ENCODE measurements at places on chromosomes 5 and 9.

DNA sequence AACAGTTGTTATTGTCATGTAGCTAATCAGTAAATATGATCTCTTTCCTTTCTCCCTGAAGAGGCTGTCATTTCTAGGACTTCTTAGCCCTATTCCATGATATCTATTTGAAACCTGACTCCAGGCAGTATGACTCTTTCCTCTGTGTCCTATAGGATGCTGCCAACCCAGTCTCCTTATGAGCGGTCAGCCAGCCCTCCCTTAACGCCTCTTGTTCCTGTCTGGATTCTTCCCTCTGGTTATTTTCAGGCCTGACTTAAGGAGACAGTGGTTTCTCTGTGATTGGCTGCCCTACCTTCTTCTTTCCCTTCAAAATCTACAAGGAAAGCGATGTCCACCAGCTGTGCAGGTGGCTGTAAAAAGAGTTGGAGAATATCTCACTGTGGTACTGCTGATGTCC lies 19.4 kb upstream of the C5orf63 start:
- no peak for DNase-seq

- no peak for DNase-seq
Measured at GRCh38 chr9:91776409-91777291, 173.4 kb downstream of the ROR2 start.

DNA sequence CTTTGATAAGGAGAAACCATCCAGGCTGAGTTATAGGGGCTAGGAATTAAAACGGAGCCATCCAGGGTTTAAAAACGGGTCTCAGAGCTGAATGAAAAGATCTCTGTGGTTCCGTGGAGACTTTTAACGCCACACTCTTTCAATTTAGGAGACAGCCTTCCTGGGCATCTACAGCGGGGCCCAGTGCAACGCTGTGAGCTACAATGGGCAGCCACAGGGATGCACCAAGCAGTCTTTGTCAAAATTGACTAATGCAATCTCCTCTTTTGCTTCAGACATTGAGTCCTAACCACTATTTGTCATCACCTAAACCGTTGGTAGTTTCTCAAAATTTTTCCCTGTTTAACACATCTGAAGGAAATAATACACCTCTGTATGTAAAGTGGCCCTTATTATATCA lies 96.6 kb upstream of the ABCA1 start:
- DNase-seq: no peak

GRCh38 chr9:34992376-34992951 lies 2.9 kb downstream of the DNAJB5 start:
- DNase-seq: no peak

DNA sequence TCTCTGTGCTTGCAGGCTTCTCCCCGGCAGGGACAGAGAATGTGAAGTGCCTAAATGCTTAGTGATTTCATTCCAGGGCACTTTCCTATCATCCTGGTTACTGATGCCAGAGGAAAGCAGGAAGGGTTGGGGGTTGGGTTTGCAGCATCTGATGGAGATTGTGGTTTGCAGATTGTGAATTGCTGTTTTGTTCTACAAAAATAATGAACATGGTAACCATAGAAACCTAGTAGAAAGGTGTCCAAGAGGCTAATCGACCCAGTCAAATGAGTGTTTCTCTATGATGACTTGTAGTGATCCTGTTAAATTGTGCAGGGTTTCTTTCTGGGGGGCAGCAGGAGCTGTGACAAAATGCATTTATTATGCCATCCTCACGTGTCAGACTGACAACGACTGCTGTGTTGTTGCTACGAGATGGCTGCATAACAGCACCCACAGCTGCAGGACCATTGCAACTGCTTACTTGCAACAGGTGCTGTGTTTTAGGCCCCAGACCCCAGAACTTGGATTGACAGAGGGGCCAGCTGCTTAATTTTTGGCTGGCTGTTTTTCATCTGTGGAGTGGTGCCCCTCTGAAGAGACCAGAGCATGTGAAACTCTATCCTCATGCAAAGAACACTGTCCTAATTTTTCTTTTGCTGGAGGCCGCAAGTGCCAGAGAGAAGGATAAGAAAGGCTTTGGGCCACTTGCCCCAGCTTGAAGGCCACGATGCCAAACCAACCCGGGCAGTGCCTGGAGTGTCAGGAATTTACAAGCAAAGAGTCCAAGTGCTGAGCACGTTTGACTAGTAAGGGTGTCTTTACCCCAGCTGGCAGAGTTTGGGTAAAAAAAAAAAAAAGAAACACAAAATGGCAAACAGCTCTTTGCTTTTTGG lies 397.8 kb downstream of the GADD45G start:
- DNase-seq: no peak

DNA sequence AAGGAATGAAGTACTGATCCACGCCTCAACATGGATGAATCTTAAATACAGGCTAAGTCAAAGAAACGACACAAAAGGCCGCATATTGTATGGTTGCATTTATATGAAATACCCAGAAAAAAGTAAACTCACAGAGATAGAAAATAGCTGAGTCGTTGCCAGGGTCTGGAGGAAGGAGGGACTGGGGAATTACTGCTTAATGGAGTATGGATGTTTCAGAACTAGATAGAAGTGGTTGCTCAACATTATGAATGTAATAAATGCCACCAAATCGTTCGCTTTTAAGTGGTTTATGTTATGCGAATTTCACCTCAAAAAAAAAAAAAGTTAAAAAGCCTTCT lies 784 bp upstream of the MSANTD3 start:
- DNase-seq: no peak

DNA sequence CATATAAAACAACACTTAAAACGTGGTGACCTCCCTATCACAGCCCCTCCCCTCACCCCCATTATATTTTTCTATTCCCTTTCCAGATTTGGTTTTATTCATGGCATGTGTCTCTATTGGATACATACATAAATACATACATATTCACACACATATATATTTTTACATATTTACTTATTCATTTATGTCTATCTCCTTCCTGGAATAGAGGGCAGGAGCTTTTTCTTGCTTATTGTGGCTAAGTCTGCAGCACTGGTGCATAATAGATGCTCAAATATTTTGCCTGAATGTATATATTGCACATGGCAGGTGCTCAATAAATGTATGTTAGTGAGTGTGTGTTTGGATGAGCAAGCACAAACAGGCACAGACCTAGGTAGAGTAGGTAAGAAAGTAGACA lies 2.5 kb downstream of the AGXT2 start:
- no peak for DNase-seq

DNA sequence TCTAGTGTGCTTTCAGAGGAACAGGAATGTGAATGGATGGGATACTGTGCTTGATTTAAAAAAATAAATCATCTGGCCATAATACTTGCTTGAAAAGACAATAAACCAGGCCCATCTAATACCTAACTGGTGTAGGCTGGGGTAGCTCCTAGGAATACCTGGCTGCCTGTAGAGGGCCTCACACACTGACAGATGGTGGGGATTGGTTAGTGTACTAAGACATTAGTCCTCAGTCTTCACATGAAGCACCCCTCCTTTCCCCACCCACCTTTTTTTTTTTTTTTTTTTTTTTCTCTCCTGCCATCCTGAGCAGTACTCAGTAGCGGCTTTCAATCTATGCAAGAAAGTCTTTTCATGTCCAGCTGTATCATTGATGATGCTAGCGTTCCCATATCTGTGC lies 130.5 kb downstream of the ADGRV1 start:
- DNase-seq: no peak

- DNase-seq: no peak
Measured at GRCh38 chr5:6190838-6191237, 187.5 kb downstream of the MED10 start.

DNA sequence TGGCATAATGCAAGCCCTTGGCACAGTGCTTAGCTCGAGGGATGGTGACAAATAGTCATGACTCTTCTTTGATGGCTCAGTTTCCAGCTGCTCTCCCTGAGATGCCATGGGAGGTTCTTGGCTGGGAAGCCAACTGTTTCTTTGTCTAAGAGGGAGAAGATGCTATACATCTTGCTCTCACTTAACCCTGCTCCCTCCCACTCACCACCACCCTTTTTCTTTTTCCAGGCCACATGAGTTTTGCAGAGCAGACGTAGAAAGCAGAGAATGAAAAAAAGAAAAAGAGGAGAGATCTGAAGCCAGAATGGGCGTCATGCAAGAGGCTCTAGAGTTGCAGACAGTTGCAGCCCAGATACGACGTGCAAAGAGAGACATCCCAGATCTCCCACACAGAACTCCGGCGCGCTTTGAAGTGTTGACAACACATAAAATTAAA lies 160.5 kb downstream of the FGF18 start:
- DNase-seq: no peak

GRCh38 chr5:93236807-93237421 lies 344.1 kb downstream of the NR2F1-AS1 start:
- no peak for DNase-seq

DNA sequence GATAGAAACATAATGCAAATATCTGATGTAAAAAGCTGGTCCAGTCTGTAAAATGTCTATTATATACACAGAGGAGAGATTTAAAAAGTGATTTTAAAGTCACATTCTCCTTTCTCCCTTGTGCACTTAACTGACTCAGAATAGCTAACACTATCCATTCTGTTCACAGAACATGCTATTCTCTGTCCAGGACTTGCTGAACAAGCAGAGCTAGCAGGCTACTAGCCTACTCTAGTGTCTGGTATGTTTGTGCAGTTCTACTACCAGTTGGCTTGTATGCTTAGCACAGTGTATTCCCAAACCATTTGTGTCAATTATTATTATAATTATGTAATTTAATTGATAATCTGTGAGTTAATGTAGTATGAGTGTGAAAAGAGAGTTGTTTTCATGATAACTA lies 161.7 kb upstream of the NUDT12 start:
- no peak for DNase-seq

- no peak for DNase-seq
Measured at GRCh38 chr9:12794101-12794799, 19.4 kb downstream of the LURAP1L start.

DNA sequence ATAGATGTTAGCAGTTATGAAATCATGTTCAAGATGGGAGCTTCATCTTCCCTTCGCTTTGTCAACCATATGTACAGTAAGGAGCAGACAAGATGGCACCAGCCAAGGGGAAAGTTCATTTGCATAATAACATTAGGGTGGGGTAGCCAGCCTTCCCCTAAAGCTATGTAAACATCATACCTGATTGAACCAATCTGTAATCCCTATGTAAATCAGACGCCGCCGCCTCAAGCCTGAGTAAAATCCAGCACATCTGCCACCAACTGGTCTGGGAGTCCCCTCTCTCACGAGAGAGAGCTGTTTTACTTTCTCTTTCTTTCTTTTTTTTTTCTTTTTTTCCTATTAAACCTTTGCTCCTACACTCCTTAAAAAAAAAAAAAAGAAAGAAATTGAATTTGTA lies 30.8 kb upstream of the REEP2 start:
- no peak for DNase-seq

DNA sequence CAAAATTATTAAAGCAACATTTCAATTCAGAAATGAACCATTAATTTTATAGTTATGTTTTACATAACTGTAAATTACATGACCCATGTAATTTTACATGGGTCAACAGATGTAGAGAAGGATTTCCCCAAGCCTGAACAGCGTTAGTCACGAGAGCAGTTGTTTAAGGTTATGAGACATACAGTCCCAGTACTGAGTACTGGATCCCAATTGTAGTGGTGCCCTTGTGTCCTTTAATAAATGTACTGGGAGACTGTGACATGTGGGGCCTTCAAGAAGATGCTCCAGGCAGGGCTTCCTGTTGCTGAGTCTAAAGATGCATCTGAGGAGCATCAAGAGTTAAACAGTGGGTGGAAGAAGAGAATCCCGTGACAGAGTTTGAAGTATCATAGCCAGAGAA lies 125.5 kb upstream of the ZNF462 start:
- no peak for DNase-seq

DNA sequence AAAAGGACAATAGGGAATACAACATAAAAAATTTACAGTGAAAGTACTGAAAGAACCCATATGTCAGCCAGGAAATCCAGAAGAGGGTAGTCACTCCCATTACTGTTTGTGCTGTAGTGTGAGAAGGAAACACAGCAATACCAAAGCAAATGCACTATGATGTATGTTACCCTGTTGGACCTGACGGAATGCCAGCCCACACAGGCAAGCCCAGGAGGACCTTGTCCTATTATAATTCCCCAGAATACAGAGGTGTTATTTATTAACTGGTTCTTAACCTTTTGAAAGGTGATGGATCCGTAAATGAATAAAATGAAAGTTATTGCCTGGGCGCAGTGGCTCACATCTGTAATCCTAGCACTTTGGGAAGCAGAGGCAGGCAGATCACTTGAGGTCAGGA lies 79.0 kb downstream of the GDA start:
- DNase-seq: no peak

DNA sequence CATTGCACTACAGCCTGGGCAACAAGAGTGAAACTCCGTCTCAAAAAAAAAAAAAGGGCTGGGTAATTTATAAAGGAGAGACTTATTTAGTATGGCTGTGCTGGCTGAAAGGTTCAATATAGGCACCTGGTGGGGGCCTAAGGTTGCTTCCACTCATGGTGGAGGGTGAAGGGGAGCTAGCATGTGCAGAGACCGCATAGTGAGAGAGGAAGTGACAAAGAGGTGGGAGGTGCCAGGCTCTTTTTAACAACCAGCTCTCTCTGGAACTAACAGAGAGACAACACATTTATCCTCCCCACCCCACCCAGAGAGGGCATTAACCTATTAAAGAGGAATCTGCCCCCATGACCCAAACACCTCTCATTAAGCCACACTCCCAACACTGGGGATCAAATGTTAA lies 28.9 kb upstream of the SERINC5 start:
- no peak for DNase-seq

- DNase-seq: no peak
Measured at GRCh38 chr9:106616851-106617345, 246.1 kb upstream of the ZNF462 start.

- DNase-seq: no peak
Measured at GRCh38 chr5:96492459-96493047, 59.5 kb upstream of the PCSK1 start.

GRCh38 chr9:72983512-72984225 lies 30.8 kb upstream of the ALDH1A1 start:
- DNase-seq: no peak

GRCh38 chr5:36561601-36562000 lies 44.8 kb upstream of the SLC1A3 start:
- DNase-seq: no peak

DNA sequence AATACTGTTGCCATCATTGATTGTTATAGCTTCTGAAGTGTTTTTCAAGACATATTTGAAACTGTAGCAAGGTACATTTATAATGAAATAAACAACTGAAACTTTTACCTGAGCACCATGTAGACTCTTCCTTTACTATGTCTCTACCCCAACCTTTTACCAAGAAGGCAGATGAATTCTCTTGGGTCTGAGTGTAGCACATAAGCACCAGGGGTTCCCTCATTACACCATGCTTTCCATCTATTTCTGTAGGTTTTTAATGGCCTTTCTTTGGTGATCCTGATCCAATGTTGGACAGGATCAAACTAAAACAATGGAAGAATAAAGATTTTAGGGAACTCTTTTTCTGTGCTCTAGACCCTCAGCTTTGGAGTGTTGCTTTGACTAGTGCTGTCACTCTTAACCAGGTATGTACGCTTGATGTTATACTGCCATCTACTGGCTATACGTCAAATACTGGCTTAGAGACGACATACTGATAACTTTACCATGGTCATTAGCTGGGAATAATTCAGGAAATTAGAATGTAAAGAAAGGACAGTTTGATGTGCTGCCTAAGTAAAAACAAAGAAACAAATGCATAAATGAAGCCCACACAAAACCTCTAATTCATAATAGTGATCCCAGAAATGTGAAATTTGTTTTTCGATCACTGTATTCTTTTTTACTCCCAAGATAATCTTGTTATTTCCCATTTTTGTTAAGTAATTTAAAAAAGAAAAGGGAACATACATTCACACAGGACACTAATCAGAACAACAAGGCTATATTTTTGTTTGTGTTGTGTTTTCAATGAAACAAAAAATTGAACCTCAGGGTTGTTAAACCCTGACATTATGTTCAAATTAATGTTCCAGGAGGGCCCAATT lies 30.7 kb downstream of the IFNW1 start:
- peak; percentile 41 for DNase-seq
